Amniotic stem cell (primary cell): ENCODE measurements at places on chromosomes 13 and 19.

DNA sequence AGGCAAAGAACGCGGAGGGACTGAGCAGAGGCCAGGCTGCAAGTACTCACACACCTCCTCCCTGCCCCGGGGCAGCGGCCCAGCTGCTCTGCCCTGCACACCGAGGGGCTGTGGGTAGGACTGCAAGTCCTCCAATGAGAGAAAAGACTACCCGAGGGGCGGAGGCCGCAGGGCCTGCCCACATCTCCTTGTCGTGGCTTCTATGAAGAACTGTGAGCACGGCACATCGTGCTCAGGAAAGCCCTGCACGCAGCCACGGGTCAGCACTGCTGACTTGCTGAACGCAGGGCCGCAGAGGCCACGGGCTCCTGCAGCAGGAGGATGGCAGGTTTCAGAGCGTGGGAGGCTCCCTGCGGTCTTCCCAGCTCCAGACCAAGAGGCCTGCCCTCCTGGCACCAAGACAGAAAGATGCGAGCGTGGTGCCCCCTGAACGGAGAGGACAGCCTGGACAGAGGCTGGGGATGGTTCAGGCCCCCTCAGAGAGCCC is 37.4 kb downstream of the CEBPG start:
- DNase-seq, result no peak

DNA sequence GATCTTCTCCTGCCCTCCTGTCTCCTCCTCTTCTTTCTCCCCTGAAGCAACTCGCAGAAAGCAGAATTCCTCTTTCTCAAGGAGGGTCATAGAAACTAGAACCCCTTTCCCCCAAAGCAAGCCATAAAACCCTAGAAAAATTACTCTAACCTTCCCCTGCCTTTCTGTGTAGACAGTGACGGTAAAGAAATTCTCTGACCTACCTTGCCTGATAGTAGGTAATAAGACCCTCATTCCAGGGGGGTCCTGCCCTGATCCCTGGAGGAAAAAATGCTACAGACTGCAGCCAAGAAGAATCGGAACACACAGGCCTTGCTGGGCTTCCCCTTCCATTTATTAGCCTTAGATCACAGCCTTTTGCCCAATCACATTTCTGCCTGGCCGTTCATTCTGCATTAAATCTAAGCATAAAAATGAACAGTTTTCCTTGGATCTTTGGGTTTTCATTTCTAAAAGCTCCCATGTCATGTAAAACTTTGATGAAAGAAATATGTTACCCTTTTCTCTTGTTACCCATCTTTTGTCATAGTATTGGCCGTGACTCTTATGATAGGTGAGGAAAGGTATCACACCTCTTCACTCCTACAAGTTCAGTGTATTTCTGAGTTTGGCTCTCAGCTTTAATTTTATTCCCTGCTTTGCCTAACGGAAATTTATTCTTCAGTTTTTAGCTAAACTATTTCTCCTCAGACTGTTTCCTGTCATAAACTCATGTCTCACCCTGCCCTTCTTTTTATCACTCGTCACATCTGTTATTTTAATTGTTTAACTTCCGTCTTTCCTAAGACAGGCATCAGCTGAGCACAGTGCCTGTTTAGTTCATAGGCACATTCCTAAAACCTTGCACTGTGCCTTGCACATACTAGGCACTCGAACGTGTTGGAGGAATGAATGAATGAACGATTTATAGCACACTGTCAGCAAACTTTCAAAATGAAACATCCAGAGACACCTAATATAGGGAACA is 20.4 kb upstream of the CPB2 start:
- DNase-seq, result no peak

GRCh38 chr13:34349091-34349722 is 531.3 kb downstream of the RFC3 start:
- peak; percentile 50 for DNase-seq

- no peak for DNase-seq
Observed at GRCh38 chr13:76684336-76684735, 201.9 kb downstream of the KCTD12 start.

- no peak for DNase-seq
Observed at GRCh38 chr19:40542202-40542859, 34.3 kb upstream of the SHKBP1 start.

DNA sequence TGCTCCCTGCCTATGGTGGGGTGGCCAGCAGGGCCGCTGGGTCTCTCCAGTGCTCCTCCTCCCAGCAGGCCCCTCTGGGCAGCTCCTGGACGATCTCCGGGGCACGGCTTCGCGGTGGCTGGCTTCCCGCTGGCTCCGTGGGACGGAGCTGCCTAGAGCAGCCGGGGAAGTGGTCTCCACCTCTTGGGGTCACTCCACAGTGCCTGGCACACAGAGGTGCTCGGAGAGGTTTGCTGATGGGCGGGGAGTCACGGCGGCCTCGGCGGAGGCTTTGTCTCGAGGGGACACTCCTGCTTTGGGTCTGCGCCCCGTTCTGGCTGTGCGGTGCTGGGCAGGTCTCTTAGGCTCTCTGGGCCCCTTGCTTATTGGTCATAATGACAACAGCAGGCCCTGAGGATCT is 9.9 kb upstream of the CACTIN start:
- no peak for DNase-seq

DNA sequence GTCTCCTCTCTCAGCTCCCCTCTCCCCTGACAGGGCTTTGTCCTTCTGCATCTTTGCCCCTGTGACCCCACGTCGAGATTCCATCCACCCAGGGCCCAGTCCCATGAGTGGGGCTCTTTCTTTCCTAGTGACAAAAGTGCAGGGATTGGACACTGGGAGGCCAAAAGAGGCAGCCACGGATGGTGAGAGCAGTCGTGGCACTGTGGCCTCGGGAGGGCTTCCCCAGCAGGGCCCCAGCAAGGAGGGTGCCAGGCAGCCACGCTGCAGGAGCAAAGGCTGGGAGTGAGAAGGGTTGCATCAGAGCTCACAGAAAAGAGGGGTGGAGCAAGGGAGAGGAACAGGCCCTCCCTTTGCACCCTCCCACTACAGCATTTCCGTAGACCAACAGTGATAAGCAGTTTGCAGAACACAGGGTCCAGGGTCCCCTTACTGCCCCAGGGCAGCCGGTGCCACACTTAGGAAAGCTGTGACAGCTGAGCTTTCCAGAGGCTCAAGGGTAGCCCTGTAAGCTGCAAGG is 4.9 kb downstream of the ZSCAN1 start:
- DNase-seq, result no peak

- no peak for DNase-seq
Observed at GRCh38 chr13:91232716-91233115, 114.8 kb upstream of the MIR17HG start.

DNA sequence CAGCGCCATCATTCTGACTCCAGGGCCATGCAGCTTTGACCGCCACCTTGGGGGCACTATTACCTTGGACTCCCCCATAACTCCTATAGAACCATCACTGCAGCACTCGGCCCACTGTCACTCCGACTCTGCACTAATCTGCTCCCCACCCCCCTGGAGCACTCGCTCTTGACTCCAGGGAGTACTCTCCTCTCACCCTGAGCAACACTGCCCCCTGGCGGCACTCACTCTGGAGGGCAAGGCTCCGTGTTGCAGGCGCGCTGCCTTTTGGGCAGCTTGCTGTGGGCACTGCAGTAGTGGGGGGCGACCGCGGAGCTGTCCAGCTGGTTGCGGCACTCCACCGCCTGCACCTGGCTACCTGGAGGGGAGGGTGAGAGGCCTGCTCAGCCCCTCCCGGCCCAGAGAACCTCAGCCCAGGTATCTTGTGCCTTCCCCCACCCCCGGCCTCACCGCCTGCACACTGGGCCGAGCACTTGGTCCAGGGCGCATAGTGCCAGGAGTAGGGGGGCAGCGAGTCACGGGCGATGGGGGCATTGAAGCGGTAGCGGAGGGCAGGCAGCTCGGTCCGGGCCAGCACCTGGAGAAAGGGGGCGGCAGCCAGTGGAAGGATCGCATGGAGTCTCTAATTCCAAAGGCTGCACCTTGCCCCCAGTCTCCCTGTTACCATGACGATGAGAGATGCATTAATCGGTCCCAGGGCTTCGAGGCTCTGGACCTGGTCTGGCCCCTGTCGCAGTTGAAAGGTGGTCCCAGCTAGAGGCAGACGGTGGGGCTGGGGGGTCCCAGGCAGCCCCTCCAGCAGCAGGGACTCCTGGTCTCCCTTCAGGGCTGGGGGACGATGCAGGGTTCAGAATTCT is 8.9 kb upstream of the MYO1F start:
- no peak for DNase-seq

DNA sequence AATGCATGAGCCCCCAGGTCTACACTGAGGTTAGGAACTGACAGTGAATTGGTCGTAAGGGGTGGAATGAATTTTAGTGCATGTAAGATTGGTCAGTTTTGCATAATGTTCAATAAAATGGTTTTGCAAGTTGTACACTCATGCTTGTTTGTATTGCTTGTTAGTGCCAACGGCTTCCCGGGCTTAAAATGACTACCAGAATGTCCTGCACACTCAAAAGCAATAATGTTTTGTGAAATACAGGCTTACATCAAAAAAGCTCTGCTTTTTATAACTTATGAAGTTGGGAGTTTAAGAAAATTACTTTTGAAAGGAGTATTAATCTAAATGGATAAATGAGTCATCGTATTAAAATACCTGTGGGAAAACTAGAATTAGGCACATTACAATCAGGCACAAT is 112.9 kb downstream of the GPC6 start:
- DNase-seq, result no peak

- no peak for DNase-seq
Observed at GRCh38 chr13:93262729-93263345, 36.2 kb downstream of the GPC6 start.

- no peak for DNase-seq
Observed at GRCh38 chr13:51770681-51771417, 33.1 kb downstream of the DHRS12 start.

GRCh38 chr13:25490236-25490635 is 118.5 kb downstream of the ATP8A2 start:
- DNase-seq, result no peak

DNA sequence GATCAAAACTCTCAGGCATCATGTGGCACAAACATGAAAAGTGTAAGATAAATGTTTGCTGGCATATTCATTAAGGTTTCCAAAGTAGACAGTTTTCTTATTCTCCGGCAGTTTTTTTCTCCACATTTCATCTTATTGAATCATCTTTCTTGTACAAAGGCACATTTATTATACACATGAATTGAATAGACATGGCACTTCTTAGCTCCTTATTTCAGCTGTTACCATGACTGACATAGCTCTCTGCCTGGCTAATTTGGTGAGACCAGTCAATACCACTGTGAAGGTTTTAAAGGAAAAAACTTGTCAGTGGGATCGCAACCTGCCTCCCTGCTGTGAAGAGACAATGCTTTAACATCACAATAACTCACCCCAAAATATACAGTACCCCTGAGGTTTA is 285.0 kb upstream of the PCDH20 start:
- DNase-seq, result no peak

DNA sequence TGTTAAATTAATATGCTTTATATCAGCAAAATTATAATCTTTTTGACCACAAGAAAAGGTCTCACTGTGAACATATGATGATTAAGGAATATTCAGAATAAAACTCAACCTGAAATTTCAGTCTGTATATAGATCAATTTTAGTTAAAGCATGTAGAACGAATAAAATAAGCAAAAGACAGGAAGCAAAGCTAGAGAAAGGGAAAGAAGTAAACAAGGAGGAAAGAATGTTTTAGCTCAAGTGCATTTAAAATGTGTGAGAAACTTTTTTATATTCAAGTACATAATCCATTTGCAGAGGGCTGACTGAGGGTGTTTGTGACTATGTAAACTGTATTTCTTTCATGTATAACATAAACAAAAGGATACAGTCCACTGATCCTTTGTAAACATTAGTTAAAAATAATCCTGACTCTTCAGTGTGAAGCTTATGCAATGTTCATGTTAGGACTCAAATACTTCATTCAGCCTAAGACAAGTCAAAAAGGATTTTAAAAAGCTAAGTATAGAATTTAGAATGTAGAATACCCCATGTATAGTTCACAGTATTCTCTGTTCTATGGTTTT is 472.1 kb downstream of the DIAPH3 start:
- DNase-seq, result no peak

- DNase-seq, result no peak
Observed at GRCh38 chr13:106500445-106500844, 35.0 kb downstream of the EFNB2 start.

DNA sequence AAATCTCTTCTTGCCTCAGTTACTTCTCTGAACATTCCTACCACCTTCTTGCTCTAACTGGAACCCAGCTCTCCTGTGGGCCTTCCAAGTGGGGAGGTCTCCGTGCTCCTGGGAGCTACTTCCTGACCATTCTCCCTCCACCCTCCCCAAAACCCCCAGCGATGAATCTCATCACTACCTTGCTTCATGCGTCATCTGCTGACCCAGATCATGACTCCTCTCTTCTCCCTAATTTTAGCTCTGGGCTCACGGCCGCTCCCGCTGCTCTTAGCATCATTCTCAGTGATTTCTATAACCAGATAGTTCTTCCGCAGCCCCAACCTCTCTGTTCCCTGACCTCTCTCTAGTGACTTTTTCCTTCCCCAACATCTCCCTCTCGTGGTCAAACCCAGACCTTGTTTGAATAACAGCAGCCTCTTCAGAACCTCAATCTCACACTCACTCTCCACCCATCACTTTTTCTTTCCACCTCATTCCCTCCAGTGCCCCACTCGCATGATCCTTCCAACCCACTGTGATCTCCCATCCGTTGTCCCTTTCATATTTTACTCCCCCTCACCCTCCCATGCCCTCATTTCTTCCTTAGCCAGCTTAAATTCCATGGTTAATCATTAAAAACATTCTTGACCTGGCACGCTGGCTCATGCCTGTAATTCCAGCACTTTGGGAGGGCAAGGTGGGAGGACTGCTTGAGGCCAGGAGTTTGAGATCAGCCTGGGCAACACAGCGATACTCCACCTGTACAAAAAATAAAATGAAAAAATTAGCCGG is 21.8 kb downstream of the MRPS12 start:
- no peak for DNase-seq

DNA sequence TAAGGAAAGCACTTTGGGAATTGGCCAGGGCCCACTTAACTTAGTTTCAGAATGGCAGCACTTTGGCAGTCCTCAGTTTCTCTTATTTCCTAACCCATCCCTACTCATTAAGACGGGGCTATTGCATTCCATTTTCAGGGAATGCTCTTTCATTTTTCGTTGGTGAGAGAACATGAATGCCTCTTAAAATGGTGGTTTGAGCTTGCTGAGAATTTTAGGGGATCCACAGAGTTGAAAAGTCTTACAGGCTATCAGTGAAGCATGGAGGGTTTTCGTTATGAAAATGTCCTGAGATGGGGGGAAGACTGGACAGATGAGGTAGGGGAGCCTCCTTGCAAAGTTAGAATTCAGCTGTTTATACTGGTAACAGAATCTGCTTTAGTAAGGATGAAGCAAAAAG is 71.4 kb downstream of the LRCH1 start:
- DNase-seq, result no peak

DNA sequence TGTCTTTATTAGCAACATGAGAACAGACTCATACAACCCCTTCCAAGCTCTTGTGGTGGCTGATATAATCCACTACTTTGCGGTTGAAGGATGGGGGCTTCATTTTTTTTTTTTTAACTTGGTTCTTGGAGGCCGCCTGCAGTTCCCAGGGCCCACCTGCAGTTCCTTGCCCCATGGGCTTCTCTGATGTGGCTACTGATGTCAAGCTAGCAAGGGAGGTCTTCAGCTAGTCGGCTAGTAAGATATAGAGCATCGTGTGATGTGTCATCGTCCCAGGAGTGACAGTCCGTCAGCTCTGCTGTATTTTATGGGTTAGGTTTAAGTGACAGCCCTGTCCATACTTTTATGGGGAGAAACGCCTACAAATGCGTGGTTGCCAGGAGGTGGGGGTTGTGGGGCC is 26.1 kb downstream of the UHRF1 start:
- no peak for DNase-seq

- DNase-seq, result no peak
Observed at GRCh38 chr13:28610996-28611395, 47.9 kb upstream of the POMP start.
